ENCODE measurements at places on chromosomes 1 and 21. TPM values are rescaled to one million over a fixed set of nuclear protein-coding genes. Genes with fewer than 3 reads are reported as not detected.

Gene ZNF593OS
- total RNA-seq, result not detected

GRCh38 chr1:177566495-177566894 lies 395.7 kb downstream of the BRINP2 start:
- no peak for DNase-seq

Gene SLAMF7
- total RNA-seq, result 4.5 TPM

- DNase-seq, result no peak
These were observed 23.8 kb downstream of the EPHA10 start for GRCh38 chr1:37741130-37741529.

GRCh38 chr1:113784104-113784779 lies 25.0 kb upstream of the PHTF1 start:
- no peak for DNase-seq

Gene PTAFR
- total RNA-seq, result 0.70 TPM

- DNase-seq, result no peak
These were observed 17.0 kb downstream of the ATP5PO start for GRCh38 chr21:33898586-33898985.

Gene TNFRSF4
- total RNA-seq, result 0.73 TPM

GRCh38 chr1:192966073-192966472 lies 93.1 kb downstream of the UCHL5 start:
- no peak for DNase-seq

GRCh38 chr1:162212713-162213112 lies 143.2 kb downstream of the NOS1AP start:
- DNase-seq, result no peak

DNA sequence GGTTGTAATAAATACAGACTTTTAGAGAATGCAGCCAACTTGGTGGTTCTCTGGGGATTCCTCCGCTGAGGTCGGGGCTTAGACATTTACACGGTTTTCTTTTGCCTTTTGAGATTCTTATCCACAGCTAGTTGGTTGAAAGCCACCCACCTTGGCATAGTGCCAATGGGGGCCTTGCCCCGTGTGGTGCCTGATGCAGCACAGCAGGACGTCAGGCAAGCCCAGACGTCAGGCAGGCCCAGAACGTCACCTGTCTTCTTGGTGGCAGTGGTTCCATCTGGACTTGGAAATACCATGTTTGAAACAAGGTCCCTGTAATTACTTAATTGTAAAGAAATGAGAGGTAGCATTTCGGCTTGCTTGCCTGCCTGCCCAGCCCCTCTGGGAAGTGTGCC lies 78.5 kb downstream of the GALNT2 start:
- no peak for DNase-seq

DNA sequence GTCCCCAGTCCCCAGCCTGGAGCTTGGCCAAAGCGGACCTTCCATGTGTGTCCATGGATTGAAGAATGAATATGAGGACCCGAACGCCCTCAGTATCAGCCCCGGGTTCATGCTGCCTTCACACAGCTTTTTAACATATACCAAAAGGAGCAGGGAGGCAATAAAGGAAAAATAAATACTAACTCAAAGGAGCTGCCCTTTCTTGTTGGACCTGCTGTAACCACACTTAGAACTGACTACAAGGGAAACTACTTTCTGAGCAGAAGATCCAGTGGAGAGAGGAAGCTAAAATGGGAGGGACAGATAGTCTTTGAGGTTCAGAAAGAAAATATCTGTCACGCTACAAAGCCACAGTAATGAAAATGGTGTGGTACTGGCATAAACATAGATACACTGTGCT lies 48.6 kb downstream of the CNN3 start:
- no peak for DNase-seq

GRCh38 chr1:57464756-57465155 lies 40.9 kb upstream of the DAB1 start:
- DNase-seq, result no peak

Gene ALX3
- not detected for total RNA-seq

DNA sequence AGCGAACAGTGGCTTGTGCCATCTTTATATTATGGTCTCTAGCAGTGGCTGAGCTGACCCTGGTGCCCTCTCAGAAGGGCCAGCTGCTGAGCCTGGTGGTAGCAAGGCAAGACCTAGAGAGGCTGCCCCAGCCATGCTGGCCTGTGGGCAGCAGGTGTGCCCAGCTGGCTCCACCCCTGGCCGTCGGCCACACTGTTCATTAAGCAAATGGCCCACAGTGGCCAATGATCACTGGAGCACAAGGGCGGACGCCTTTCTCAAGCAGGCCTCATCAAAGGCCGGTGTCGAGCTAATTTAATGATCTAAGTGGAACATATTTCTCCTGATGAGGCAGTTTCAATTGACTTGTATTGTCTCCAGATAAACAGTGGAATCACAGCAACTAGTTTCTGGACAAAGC lies 89.4 kb downstream of the GRIK3 start:
- DNase-seq, result no peak

DNA sequence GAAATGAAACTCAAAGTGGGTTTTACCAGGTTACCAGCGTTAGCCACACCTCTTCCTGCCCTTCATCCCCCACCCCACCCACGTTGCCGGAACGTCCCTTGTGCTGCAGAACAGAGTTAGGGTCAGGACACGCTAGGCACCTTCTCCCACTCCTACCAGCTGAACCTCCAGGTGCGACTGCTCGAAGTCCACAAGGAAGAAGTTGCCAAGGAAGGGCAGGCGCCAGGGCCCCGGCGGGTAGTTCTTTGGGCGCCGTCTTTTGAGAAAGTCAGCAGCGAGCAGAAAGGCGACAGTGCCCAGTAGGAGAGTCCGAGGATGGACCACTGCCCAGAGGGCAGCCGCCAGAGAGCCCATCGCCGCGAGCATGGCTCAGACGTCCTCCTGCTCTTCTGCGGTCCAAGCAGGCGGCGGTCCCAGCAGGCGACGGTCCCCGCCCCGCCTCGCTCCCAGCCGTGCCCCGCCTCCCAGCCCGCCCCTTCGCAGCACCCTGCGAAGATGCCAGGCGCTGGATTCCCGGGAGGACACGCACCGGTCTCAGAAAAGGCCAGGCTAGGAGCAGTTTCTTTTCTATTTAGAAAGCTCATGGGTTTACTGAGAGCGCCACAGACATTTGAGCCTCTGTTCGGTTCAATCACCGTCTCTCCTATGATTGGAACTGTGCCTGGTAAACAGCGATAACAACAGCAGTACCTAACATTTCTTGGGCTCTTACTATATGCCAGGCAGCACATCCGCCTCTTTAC lies at the start of gene CYP2J2:
Gene CYP2J2 (minus strand): TSS at position 393 of the 743 bp plus-strand sequence. CDS start 27 bp downstream, at position 366.
- peak; percentile 9 for DNase-seq

- no peak for DNase-seq
These were observed 95.0 kb downstream of the TEX35 start for GRCh38 chr1:178607718-178608408.

Gene TRNP1
- total RNA-seq, result not detected

DNA sequence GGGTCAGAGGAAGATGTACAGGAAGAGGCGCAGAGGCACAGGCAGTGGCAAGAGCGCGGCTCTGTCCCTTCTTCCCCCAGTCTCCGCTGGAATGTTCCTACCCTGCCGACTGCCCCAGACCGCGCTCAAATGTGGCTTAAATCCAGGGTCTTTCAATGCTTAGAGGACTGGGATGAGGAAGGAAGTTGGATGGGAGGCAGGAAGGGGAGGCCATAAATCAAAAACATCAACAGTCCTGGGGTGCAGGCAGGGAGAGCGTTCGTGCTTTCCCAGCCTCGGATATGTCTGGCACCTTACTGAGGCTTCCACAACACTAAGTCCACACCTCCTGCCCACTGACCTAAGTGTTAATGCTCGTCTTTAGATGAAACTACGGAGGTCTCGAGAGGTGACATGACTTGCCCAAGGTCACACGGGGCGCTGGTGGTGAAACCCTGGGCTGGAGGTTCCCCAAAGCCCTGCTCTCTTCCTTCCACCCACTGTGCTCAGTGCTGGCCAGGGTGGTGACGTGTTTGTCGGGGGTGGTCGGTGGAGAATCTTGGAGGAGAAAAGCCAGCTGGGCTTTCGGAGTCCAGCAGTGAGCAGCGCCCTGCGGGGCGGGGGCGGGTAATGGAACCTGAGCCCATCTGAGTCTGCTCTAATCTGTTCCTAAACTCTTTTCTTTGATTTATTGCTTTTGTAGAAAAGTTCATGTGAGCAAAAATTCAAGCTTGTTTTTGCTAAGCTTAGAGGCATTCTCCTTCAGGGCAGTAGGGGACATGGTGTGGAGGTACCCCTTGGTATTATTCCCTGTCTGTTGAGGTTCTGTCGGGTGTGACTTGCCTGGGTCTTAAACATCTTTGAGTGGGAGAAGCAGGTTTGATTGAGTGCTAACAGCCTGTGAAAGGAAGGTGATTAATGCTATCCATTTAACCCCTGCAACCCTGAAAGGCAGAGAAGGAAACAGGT lies 708 bp downstream of the CDA start:
- DNase-seq, result no peak

Gene SPATA6
- 5.4 TPM for total RNA-seq

Gene PCBP3
- total RNA-seq, result not detected

DNA sequence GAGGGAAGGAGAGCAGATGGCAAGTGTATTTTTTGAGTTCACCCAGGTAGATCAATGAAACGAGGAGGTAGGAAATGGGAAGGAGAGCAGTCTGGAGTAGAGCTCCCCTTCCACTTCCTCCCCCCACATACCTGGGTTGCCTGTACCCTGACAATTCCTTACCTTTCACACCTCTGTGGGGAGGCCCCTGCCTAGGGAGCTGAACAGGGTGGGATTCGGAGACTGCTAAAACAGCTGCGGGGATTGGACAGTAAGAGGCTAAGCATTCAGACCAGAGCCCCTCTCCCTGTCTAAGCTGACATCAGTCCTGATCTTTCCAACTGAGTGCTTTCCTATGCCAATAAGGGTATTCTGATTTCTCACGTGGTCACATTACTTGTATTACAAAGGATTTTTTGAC lies 14.5 kb downstream of the RCSD1 start:
- no peak for DNase-seq

DNA sequence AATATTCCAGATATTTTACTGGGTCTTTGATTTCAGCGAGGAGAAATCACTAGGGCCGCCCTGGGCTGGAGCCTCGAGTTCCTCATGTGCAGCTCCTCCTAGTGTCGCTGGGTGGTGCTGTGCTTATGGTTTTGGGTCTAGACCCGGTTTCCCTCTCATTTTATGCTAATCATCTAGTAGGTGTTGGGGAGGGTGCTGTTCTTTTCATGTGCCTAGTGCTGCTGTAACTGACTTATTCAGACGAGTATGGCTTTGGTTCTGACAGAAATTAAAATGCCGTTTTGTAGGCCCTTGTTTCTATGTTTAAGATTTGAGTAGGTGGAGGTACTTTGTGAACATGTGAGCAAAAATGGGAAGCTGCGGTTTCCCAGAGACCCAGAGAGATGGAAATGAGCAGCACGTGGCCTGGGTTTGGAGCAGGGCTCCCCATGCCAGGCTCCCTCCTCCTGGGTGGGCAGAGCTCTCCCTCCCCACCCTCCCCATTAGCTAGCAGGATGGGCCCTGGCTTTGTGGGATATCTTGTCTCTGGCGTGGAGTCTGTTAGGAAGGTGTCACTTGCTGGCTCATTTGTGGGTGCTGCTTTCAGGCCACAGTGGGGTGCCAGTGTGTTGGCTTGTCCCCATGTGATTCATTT lies 74.0 kb upstream of the GPR88 start:
- DNase-seq, result peak; percentile 38

DNA sequence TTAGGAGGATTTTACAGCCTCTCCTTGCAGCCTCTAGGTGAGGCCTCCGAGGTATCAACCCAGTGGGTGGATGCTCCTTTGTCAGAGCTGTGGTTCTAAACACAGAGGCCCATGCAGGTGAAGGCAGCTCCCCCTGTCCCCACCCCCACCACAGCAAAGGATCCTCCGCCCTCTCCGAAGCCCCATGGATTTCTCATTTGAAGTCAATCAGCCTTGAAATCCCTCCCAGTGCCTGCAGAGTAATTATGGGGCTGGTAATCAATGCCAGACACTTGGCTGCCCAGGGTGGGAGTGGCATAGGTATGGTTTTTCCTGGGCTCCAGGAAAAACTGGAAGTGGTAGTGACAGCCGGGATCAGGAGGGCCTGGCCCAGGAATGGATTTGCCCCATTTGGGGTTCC lies 119.5 kb upstream of the CSF3R start:
- DNase-seq, result no peak

Data from naive thymus-derived CD8-positive, alpha-beta T cell (primary cell).